ENCODE measurements at places on chromosomes 12 and 14.

- DNase-seq = peak; percentile 48
Observed at GRCh38 chr14:50045039-50045711, 71.2 kb downstream of the VCPKMT start.

DNA sequence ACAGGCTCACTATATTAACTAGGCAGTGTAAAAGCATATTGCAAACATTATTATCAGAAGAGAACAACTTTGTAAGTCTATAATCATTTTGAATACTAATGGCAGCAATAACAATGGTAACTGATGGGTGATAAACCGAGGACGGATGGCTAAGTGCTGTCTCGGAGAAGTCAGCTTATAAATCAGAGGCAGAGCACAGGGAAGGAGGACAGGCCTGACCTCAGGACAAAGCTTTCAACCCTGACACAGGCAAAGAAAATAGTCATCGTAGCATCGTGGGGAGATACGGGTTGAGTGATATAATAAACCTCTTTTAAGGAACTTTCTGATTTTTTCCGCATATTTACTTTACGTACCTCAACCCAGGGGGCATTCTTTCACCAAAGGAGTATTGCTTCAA lies 48.4 kb downstream of the FLRT2 start:
- DNase-seq = no peak

DNA sequence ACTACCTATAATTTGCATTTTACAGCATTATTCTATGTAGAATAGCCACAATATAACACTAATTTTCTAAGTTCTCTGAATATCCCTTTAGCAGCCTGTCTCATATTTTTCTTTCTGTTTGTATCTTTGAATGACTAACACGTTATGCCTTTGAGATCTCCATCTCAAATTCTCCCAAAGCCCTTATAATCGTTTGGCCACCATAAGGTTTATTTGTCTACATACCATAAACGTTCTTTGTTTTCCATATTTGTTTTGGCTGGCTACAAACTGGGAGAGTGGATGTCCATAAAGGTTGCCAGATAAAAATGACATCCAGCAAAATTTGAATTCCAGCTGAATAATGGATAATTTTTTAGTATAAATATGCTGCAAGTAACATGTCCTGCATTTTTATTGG lies 203.7 kb downstream of the STXBP6 start:
- no peak for DNase-seq

DNA sequence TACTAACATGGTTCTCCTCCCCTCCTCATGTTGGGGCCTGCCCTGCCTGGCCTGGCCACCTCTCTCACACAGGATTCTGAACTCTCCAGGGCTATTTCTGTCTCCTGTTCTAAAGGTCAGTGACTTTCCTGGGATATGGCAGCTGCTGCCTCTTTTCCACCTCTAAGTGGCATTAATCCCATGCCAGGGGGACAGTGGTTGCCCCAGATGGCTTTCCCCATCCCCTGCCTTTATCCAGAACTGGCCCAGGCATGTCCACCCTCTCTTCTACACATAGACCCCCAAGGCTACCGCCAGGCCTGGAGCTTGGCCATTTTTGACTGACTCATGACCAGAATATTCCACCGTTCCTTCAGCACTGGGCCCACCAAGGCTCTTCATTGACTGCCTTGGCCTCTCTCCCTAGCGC lies 90.4 kb downstream of the IRF2BPL start:
- no peak for DNase-seq

DNA sequence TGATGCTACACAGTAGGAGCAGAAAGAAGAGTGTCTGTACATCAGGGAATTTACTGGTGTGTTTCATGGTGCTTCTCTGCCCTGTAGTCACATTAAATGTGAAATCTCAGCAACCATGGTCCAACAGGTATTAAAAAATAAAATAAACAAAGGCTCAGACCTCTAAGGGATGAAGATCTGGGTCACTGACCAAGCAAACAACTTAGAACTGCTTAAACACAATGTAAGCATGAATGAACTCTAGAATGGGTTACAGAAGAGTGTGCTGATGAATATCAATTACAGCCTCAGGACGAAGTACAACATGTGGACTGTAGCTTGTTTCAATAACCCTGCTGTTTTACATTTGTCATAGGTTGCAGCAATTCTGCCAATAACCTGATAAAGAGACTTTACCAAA lies 47.4 kb downstream of the SLC35F4 start:
- DNase-seq = no peak

Data from activated CD4-positive, alpha-beta T cell treated with anti-CD3 and anti-CD28 coated beads, Interleukin-2, amount 50 U/mL, for 4 hours (primary cell).